ENCODE measurements at places on chromosomes 1 and 21.

- DNase-seq: peak; percentile 68
Observed at GRCh38 chr1:23772049-23772853, 6.0 kb upstream of the PITHD1 start.

GRCh38 chr1:226628612-226629155 lies 80.1 kb downstream of the STUM start:
- no peak for DNase-seq

- no peak for DNase-seq
Observed at GRCh38 chr1:177796561-177796960, 173.3 kb downstream of the SEC16B start.

- no peak for DNase-seq
Observed at GRCh38 chr21:40372506-40372905, 474.5 kb downstream of the DSCAM start.

- DNase-seq: peak; percentile 86
Observed at GRCh38 chr21:33058527-33058926, 11.4 kb upstream of the OLIG1 start.

- no peak for DNase-seq
Observed at GRCh38 chr21:43850728-43851295, 14.2 kb upstream of the AGPAT3 start.

All from NCI-H2171 (cell line).